ENCODE measurements at places on chromosomes 4 and X.

- no peak for DNase-seq
Measured at GRCh38 chr4:38313175-38313574, 350.8 kb upstream of the KLF3 start.

- no peak for DNase-seq
Measured at GRCh38 chr4:118139241-118139640, 105.0 kb downstream of the NDST3 start.

- DNase-seq = no peak
Measured at GRCh38 chr4:73620115-73620792, at the start of gene RASSF6. Gene RASSF6, minus strand, starts transcription at chr4:73620436. Its CDS starts 8,641 bp downstream, at chr4:73611795.

GRCh38 chr4:39541987-39542610, 14.9 kb upstream of the UGDH start:
- DNase-seq = no peak

GRCh38 chr4:67393699-67394281, 151.5 kb downstream of the CENPC start:
- no peak for DNase-seq

GRCh38 chr4:29131304-29131703, 1588.9 kb upstream of the PCDH7 start:
- no peak for DNase-seq

DNA sequence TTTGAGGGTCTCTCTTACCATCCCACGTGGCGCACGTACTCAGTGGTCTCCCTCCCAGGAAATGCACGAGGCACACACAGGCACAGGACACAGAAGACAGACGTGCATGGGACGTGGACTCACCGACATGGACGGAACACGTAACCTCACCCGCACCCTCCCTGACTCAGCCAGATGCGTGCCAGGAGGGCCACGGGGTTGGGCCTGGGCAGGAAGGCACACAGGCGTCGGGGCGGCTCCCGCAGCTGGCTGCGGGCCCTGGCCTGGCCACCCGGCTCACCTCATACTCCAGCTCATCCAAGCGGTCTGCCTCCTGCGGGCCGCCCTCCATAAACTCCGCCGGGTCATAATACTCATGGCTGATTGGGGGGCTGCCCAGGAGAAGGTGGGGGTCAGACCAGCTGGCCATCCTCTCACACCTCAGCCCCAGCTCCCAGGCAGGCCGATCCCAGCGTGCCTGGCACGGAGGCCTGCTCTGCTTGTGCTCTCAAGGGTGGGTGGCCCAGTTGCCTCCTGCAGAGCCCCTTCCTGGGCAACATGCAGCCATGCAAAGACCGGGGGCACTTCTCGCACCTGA, 12.6 kb downstream of the SSR4 start:
- DNase-seq = no peak

DNA sequence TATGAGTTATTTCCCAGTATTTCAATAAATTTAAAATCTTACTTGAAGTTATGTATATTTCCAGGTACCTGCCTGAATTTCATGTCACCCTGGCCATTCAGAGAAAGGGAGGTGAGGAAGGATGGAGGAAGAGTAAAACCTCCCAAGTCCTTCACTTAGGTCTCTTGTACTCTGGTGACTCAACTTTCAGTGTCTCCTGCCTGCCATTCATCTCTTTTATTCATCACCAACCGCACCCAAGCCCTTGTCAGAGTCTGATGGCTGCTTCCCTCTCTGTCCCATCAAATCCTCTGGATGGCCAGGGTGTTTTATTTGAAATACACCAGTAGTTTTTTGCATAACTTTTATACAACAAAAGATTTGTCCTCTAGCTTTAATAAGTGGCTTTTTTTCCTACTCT, 17.8 kb downstream of the TMPRSS11E start:
- no peak for DNase-seq

GRCh38 chr4:37726666-37727065, 40.5 kb upstream of the RELL1 start:
- no peak for DNase-seq

DNA sequence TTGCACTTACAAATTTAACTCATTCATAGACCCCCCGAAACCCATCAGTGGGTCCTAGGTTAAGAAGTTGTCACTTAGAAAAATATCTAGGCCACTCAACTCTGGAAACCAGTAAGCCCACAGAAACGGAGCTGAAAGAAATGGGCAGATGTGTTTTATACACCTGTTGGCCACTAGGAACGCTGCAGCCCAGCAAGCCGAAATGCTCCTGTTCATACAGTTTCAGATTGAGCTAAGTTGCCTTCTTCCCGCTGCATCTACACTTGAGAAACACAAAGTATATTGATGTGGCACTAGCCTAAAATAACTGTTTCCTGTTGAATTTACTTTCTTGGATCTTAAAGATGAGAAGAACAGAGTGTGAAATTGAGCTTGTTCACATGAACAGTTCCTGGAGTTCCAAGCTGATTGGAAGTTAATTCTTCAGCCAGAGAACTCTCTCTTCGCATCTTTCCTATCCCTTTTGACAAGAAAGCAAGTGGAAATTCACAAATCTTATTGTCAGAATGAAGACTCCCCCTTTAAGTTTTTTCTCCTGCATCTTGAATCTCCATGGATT, 174.1 kb downstream of the RBMX2 start:
- no peak for DNase-seq

DNA sequence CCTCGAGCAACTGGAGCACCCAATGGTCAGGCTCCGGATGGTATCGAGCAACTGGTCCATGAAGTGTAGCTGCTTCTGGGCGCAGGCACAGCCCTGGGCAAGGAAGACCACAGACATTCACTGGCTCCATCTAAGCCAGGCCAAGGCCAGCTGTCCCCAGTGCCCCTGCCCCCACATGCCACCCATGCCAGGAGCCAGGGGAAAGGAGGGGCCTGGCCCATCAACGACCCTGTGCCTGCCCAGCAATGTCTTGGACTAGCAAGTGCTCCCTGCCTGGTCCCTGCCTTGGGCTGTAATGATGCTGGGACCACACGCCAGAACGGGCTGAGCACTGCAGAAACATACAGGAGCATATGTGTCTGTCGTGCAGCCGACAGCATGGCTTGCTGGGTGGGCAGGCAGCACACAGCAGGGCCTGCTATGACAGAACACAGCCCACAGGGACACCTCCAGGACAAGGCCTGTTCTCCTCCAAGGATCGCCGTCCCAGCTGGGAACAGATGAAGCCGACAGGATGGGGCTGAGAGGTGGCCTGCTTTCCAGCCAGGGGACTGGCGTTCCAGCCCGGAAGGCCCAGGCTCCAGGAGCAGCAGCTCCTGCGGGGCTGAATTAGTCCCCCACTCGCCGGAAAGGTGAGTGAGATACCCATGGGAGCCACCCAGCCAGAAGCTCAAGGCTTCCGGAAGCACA, 11.4 kb upstream of the TREX2 start:
- DNase-seq = no peak
